ENCODE measurements at places on chromosomes 7 and 10.
A peak's percentile ranks its signal among the peaks of the same experiment; 100 is the strongest.

- DNase-seq: no peak
Measured at GRCh38 chr10:35271086-35271858, 65.0 kb upstream of the CCNY start.

DNA sequence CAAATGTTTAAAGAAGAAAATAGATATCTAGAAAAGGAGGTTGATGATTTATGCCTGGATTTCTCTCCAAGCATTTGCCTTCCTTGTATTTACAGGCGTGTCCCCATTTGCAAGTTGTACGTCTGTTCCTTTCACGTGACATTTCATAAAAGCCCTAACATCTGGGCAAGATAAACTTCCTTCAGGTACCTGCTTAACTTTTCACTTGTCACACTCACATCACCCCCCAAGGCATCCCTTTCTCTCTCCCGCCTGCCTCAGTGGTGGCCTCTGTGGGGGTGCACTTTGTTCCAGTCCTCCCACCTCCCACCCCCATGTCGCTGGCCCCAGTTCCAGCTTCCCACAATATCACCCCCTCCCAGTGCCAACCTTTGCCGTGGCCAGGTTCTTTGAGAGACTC lies 6.7 kb downstream of the TWIST1 start:
- DNase-seq: peak; percentile 38

- DNase-seq: peak; percentile 43
Measured at GRCh38 chr7:69864274-69864673, 266.0 kb downstream of the AUTS2 start.

DNA sequence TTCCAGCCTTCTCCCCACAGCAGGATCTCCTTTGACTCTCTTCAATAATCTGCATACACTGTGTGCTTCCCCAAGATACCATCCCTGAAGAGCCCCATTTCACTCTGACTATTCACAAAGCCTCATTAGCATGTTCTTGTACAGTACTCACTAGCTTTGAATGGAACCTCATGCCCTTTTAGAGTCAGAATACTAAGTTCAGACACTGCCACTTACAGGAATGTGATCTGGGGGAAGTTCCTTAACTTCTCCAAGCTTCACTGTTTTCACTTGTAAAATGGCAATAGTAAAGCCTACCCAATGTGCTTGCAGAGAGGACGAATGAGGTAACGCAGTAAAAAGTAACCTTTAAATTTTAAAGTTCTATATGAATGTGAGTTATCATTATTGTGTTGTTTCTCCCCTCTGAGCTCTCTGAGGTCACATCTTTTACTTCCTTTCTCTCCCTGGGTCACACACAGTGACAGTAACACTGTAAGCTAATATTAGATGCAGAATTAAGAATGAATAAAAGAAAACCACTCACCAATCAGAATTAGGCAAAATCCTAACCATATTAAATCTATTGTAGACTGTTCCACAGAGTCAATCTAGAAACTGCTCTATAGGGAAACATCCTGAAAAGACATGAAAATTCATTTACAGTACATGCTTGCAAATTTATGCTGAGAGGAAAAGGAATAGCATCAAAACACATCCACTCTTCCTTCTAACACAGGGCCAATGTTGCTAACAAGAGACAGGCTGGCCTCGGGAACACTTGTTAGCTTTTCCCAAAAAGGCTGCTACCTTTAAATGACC lies 64.2 kb upstream of the IL6 start:
- no peak for DNase-seq

DNA sequence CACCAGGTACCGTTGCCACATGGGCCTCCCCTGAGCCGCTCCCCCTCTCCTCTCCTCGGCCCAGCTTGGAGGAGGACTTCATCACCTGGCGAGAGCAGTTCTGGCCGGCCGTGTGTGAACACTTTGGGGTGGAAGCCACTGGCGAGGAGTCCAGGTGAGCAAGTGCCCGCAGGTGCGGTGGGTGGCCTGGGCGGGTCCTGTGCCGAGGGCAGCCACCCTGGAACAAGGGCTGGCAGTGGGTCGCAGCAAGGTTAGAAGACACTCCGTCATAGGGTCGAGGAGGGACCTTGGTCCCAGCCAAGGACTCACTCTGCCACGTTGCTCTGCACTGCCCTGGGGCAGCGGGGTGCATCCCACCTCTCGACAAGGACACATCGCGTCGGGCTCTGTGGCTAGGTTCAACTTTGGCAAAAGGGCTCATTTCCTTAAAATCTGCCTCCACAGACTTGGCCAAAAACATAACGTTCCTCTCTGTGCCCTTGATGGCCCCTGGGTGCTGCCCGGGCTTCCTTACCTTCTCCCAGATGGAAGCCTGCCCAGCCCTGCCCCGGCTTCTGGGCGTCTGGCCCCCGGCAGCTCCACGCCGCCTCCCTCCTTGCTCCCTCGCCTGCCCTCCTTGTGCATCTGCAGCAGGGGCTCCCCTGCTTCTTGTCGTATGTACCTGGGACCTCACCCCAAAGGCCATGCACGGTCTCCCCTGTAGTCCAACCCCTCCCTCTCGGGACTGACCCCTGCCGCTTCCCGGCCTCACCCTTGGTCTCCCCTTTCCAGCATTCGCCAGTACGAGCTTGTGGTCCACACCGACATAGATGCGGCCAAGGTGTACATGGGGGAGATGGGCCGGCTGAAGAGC lies 12.7 kb downstream of the TMEM120A start:
- DNase-seq: no peak

DNA sequence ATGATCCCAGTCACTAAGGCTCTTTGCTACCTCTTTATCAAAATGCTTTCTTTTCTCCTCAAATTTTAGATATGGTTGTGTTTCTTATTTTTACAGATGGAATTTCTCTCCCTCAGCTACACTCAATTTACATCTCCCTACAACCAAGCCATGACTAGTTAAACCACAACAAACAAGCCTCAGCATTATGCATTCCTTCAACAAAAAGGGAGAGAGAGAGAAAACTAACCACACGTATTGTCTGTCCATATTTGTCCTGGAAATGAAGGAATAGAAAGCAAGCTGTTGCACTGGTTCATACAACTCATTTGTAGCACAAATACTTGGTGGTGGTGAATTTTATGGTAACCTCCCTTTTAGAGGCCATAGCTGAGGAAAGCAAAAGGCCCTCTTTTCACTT lies 286.4 kb downstream of the AHR start:
- peak; percentile 81 for DNase-seq

DNA sequence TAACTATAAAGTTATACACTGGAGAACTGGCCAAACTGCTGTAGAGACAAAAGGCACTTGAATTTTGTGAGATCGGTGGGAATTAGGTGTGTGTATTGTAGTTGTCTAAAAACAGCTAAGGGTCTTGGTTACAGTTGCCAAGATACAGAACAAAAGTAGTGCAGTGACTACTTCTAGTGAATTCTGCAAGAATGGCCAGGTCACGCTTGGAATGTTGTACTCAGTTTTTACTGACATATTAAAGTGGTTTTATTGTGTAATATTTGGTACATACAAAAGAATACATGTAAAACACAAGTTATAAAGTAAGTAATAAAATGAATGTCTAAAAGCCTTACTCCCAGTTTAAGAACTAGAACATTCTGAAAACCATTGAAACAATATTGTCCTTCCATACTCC lies 42.4 kb downstream of the PRPF18 start:
- peak; percentile 11 for DNase-seq

Data from fibroblast of skin of right quadriceps (primary cell).